NCI-H2081 treated with DMSO at 0.1 percent for 48 hours (cell line): ENCODE measurements at places on chromosomes 11 and 22.

GRCh38 chr11:122749005-122749687, 89.2 kb upstream of the CRTAM start:
- DNase-seq, result no peak

DNA sequence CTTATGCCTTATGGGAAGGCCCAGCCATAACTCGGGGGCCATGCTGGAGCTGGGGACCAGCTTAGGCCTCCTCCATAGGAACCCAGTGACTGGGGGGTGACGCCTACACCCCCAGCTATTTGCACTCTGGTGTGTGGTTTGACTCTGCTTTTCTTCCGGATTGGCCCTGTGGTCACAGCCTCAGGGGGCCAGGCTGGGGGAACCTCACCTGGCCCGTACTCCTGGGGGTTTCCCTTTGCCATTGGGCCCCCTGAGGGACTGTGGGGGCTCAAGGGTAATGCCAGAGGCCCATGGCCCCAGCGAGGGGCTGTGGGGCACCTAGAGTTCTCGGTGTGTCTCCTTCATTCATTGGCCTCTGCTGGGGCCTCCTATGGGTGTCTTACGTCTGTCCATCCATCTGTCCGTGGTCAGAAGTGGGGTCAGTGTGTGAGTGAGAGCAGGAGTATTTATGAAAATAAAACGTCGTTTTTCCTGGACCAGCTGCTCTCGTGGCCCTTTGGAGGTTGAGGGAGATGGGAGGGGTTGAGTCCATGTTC, 6.3 kb upstream of the SH3BP1 start:
- no peak for DNase-seq

DNA sequence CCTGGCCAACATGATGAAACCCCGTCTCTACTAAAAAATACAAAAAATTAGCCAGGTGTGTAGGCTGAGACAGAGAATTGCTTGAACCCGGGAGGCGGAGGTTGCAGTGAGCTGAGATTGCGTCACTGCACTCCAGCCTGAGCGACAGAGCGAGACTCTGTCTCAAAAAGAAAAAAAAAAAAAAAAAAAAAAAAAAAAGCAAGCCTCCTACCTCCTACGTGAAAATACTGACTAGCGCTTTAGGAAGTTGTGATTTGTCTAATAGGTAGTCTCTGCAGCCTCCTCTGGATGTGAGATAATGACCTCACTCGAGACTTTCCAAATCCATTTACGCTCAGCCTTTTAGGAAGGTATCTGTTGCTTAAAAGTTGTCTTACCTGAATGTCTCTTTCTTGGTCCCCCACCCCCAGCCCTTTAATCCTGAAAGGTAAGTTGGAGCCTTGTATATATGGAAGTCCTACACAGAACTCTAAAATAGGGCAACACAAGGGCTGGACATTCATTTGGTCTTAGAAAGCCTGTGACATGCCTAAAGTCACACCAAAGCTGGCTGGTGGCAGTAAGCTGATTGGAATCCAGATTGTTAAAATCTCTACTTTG, 5.5 kb downstream of the SEPTIN3 start:
- DNase-seq, result no peak

DNA sequence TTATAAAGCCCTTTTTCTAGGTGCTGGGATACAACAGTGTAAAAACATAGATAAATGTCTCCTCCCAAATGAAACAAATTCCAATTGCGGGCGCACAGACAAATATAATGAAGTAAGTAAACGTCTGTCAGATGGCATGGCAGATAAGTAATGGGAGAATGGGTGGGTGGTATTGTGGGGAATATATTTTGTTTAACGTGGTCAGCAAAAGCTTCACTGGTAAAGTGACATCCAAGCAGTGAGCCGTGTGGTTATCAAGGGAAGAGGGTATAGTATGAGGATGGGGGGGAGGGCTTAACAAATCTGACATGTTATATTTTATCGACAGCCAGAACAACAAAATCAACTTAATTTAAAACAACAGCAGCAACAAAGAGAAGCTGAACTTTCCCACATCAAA, 1.2 kb downstream of the SVIP start:
- DNase-seq, result no peak
